ENCODE measurements at places on chromosomes 11 and 22.

DNA sequence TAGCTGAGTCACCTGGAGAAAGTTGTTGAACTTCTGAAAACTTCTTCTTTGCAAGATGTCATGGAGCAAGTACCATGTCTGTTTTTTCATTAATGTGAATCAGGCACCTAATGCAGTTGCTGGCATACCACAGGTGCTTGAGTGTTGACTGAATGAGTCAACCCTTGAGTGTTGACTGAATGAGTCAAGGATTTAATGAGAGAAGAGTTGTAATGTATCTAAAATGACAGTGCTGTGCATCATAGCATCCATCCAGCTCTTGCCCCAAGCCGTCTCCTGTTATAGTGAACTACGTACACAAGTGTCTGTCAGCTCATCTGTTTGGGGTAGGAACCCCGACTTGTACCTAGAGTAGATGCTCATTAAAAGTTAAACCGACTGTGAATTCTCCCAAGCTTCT is 93.1 kb downstream of the CWC15 start:
- DNase-seq = no peak

GRCh38 chr11:127182586-127183203 is 182.1 kb upstream of the KIRREL3 start:
- no peak for DNase-seq

DNA sequence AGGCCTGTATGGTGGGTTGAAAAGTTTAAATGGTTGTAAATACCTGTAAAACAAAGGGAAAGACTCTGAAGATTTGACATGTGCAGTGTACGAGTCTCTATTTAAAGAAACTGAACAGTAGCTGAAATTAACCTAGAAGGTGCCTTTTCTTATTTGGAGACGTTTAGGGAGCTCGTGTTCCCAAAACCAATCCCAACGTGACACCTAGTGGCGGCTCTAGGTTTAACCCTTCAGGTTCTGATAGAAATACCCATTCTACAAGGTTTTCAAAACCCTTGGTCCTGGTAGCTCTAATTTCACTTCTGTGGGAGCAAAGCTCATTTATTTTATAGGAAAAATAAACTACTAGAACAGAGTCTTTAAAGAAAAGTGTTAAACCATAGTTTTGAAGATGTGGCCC is 258.3 kb downstream of the LRRC4C start:
- no peak for DNase-seq

- no peak for DNase-seq
Measured at GRCh38 chr11:77062924-77063323, 3.8 kb upstream of the CAPN5 start.

DNA sequence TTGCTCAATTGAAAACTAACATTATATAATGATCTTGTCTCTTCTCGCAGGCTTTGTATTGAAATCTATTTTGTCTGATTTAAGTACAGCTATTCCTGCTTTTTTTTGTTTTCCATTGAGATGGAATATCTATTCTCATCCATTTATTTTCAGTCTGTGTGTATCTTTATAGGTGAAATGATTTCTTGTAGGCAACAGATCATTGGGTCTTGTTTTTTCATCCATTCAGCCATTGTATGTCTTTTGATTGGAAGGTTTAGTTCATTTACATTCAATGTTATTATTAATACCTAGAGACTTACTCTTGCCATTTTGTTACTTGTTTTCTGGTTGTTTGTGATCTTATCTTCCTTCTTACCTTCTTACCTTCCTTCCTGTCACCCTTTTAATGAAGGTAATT is 77.8 kb upstream of the TRPC6 start:
- no peak for DNase-seq

DNA sequence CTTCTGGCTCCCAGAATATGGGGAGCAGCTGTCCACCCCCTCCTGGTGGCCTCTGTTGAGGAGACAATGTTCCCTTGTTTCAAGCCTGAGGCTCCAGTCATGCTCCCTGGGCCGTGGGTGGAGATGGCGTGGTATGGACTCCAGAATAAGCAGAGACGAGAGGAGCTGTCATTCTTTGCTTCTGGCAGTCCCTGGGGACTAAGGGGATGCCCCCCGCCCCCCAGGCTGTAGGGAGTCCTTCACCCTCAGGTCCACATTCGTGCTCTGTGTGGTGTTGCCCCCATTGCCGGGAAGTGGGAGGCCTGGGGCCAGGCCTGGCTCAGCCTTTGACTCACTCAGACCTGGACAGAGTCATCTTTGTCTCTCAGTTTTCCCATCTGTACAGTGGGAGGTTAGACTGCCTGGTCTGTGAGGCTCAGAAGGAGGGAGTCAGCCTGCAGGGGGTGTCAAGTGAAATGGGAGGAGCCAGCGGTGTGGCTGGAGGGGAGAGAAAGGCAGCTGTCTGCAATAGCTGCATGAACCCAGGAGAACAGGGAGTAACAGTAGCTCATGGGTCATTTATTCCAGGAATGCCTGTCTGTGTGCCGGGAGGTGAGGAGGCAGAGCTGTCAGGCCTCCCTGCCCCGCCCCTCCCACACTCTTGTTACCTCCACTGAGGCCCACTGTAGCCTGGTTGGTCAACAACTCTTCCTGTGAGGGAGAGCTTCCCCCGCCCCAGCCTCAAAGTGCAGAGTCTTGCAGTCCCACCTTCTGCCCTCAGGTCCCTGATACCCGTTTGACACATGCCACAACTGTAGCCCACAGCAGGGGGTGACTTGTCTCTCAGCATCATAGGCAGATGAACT is 6.3 kb downstream of the ARHGEF17 start:
- no peak for DNase-seq

GRCh38 chr11:129265125-129265788 is 73.1 kb upstream of the ARHGAP32 start:
- DNase-seq = no peak

DNA sequence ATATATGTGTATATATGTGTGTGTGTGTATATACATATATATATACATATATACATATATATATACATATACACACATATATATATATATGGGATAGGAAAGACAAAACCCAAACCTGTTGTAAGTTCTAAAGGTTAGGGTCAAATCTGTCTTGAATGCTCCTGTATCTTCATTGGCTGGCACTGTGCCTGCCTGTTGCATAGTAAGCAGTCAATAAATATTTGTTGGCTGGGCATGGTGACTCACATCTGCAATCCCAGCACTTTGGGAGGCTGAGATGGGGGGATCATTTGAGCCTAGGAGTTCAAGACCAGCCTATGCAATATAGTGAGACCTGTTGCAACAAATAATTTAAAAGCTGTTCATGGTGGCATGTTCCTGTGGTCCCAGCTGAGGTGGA is 205.4 kb downstream of the DBX1 start:
- DNase-seq = no peak

GRCh38 chr22:26620197-26620596 is 1.6 kb upstream of the CRYBA4 start:
- no peak for DNase-seq

GRCh38 chr22:29069463-29069862 is 3.4 kb upstream of the KREMEN1 start:
- no peak for DNase-seq

DNA sequence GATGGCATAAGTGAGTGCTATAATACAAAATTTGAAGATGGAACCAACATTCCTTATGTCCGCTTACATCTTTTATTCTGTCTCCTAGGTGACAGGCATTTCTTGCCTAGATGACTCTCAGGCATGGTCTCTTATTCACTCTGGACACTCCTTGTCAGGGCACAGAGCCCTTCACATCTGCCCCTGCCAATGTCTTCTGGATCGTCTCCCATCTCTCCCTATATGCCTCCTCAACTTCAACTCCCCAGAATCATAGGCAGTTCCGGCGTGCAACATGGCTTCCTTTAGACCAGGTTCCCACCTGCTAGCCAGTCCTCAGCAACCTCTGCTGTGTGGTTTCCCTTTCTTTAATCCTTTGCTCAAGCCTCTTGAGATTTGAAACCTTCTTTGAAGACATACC is 300.9 kb downstream of the TENM4 start:
- no peak for DNase-seq

GRCh38 chr11:134560566-134561330 is 148.7 kb upstream of the B3GAT1 start:
- DNase-seq = no peak

DNA sequence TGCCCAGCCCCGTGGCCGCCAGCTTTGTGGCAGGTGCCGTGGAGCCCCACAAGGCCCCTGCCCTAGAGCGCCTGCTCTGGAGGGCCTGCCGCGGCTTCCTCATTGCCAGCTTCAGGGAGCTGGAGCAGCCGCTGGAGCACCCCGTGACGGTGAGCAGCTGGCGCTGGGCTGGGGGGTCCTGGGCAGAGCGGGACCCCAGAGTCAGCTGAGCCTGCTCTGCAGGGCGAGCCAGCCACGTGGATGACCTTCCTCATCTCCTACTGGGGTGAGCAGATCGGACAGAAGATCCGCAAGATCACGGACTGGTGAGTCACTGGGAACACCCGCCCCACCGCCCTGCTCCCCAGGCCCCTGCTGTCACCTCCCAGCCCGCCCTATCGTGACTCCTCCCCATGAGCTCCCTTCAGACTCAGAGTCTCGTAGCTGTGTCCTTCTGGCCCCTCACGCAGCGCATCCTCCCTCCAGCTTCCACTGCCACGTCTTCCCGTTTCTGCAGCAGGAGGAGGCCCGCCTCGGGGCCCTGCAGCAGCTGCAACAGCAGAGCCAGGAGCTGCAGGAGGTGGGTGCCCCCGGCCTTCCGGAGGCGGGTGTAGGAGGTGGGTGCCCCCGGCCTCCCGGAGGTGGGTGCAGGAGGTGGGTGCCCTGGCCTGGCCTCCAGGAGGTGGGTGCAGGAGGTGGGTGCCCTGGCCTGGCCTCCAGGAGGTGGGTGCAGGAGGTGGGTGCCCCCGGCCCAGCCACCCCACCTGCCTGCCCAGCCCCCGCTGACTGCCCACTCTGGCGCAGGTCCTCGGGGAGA is 4.7 kb downstream of the TCIRG1 start:
- no peak for DNase-seq

- DNase-seq = no peak
Measured at GRCh38 chr11:72228844-72229231, 4.3 kb downstream of the INPPL1 start.

DNA sequence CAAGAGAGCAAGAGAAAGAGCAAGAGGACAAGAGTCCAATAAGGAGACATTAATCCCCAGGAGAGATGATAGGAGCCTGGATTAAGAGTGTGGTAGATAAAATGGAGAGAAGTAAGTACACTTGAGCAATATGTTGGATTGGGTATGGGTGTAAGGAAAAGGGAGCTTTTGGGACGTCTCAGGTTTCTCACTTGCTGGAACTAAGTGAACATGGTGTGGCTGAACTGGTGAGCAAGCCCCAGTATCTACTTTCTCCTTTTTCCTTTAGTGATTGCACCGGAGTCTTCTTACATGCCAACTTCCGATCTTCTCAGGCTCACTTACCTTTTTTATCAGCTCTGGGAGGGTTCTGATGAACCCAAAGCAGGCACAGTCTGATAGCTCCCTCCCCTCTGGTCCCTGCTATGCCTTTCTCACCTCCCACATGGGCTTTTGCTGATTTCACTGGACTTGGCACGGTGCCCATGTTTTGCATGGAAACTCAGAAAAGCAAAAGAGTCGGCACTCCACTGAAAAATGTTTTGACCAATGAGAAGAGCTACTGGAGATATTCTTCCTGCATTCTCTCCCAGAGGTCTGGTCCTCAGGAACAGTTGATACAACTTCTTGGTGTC is 14.5 kb upstream of the APLNR start:
- DNase-seq = no peak

- DNase-seq = no peak
Measured at GRCh38 chr22:25395915-25396314, 168.6 kb upstream of the GRK3 start.

DNA sequence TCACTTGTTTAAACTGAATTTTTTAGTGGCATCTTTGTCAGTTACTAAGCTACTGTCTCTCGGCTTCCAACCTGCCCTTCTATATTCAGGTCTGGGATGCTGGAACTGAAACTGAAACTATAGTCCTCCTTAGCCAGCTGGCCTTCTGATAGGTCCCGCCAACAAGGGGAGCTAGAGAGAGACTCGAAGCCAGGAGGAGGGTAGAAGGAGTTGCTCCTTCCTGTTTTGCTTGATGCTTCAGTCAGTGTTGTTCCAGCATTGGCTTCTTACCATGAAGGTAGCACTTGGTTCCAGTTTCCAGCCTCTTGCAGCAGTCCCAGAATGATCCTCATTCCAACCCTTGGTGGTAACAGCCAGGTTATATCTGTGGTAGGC is 32.9 kb upstream of the HORMAD2 start:
- no peak for DNase-seq

DNA sequence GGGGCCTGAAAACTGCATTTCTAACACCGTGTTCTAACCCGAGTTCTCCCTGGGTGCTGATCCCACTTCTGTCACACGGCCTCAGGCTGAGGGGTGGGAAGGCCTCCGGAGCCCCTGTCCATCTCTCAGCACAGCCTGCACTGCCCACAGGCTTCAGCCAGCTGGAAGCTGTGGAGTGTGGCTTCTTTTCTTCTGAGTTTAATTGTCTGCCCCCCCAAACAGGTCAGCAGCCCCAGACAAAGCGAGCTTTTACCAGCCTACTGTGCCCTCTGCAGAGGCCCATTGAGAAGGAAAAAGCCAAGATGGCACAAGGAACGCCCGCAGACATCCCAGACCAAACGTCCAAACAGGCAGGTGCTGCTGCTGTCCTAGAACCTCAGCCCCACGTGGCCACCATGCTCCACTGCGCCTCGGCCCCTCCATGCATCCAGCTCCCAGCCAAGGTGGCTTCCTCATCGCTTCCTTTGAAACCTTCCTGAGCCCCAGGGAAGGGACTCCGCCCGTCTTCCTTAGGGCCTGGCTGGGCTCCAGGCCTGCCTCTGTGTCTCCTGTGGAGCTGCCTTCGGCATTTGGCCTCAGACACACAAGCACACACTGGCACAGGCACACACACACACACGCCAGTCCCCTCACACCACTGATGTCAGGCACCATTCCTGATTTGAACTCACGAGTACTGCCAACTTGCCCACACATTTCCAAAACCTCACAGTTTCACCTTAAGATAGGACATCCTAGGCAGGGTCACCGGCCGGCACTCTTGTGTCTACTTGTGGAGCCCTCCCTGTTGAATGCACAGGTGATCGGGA is 1.7 kb downstream of the MOB2 start:
- DNase-seq = no peak

DNA sequence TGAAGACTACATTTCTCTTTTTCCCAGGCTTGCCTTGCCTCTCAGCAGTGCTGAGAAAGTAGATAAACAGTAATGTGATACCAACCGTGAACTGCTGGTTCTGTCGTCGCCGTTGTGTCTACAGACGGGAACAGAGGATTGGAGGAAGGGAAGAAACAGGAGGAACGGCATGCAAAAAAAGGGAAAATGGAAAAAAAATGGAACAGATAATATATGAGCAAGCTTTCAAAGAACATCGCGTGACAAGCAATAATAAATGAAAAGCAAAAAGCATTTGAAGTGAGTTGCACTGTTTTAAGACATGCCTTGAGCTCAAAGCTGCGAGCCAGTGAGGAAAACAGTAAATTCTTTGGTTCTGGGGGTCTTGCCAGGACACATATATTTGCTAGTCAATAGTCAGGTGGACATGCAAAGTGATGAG is 305.9 kb downstream of the CADM1 start:
- no peak for DNase-seq

- no peak for DNase-seq
Measured at GRCh38 chr11:85810521-85810870, 445 bp downstream of the SYTL2 start.

GRCh38 chr11:18617688-18618341 is 16.3 kb downstream of the SPTY2D1 start:
- no peak for DNase-seq

All from activated CD4-positive, alpha-beta T cell treated with anti-CD3 and anti-CD28 coated beads for 24 hours (primary cell).